ENCODE measurements at places on chromosomes 12 and 14.

DNA sequence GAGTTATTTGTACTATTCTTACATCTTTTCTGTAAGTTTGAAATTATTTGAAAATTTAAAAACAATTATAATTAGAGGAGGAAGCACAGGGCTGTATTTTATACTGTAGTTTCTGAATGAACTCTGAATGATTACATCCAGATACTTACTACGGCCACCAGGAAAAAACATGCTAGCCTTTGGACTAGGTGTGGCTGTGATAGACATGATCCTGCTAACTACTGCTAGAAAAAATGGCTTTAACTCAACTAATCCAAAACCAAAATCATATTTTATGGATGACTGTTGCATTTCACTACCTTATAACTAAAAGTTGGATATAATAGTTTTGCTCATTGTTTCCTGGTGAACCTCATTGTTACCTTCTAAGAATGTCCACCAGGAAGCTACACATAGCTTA is 15.1 kb upstream of the SLC25A3 start:
- no peak for DNase-seq

- peak; percentile 36 for DNase-seq
These were observed 106.9 kb upstream of the OR4E1 start for GRCh38 chr14:21780429-21781084.

DNA sequence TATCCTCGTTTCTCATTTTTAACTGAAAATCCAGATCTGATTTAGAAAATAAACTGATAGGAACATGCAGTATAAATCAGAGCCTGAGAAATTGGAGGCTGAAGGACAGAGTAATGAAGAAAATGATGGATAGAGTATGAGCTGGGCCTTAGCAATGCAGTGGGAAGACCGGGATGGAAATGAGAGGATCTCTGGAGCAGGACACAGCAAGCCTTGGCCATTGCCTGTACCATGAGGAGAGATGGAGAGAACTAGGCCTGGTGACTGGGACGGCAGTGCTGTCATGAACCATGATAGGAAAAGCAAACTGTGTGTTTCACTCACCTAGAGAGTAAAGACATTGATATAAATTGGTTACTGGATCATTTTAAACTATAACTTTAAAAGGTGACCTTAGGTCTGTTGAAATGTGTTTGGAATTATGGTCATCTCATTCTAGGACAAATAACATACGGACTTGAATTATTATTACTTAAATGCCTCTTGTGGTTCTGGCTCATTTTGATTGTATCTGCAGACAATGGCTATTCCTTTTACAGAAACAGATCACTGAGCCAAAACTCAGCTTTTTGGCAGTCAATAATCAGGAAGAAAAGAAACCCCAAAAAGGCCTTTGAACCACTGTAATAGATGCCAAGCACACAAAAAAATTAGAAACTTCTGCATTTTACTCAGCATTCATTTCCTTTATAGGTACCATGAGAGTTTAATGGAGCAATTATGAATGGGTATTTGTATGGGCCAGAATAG is 251.9 kb upstream of the PRKD1 start:
- DNase-seq: no peak

- no peak for DNase-seq
These were observed 21.3 kb upstream of the HSP90B1 start for GRCh38 chr12:103908877-103909276.

GRCh38 chr12:47965581-47965980 is 2.2 kb downstream of the TMEM106C start:
- DNase-seq: peak; percentile 32

GRCh38 chr12:52078276-52078675 is 1.2 kb upstream of the SMIM41 start:
- no peak for DNase-seq

GRCh38 chr12:2783936-2784600 is 10.7 kb upstream of the FKBP4 start:
- DNase-seq: peak; percentile 66

DNA sequence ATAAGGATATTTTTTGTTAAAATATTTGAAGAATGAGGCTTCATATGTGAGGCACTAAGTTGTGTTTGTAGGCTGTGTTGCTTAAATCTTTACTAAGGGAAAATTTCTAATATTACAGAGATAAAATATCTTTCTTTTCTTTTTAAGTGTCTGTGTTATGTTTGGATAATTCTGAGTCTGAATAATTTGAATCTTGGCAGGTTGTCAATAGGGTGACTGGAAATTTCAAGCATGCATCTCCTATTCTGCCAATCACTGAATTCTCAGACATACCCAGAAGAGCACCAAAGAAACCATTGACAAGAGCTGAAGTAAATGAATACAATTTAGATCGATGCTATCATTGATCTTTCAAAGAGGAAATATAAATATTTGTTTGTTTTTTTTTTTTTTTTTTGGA is 29.4 kb downstream of the TMPO start:
- DNase-seq: no peak

GRCh38 chr12:58104351-58104755 is 163.0 kb downstream of the ATP23 start:
- DNase-seq: no peak

DNA sequence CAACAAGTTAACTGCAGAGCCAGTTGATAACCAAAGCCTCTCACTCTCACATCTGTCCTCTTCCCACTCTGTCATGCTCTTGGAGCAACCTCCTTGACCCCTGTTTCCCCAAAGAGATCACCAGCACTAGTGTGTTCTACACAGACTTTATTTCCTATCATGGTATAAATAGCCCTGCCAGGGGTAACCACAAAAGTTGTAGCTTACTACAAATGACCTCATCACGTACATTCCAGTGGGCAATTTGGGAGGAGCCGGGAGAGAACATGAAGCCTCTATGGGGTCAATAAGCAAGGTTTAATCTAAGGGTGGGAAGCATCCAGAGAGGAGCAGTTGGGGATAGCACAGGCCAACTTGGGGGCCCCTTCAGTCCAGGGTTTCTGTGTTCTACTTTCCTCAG is 186.5 kb downstream of the KCNA5 start:
- no peak for DNase-seq

- peak; percentile 52 for DNase-seq
These were observed 76.6 kb upstream of the GZMB start for GRCh38 chr14:24710403-24711112.

GRCh38 chr14:68865542-68865941 is 72.7 kb upstream of the ZFP36L1 start:
- no peak for DNase-seq

- DNase-seq: peak; percentile 30
These were observed 8.9 kb downstream of the BICD1 start for GRCh38 chr12:32115404-32116104.

DNA sequence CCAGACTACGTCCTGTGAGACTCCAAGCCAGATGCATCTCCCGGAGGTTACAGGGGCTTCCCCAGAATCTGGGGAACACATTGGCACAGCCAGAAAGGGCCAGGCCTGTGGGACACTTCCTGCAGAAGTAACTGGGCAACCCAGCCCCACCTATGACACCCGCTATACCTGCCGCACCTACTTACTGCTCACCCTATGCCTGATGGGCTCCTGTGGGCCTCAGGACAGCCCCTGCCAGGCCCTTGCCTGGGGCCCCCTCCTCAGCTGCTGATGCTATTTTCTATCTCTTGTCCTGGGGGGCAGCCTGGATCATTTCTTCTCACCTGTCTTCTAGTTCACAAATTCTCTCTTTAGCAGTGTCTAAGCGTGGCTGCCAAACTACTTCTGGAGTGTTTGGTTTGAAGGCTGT is 28.7 kb downstream of the JAG2 start:
- DNase-seq: no peak

Data from mucosa of descending colon (tissue), 3 donors.